Bronchial epithelial cell (primary cell): ENCODE measurements at places on chromosomes 2 and 18.

GRCh38 chr2:42456126-42456839 lies 37.5 kb downstream of the KCNG3 start:
- peak; percentile 54 for DNase-seq

- DNase-seq, result no peak
Measured at GRCh38 chr2:3193443-3194330, 183.9 kb downstream of the EIPR1 start.

DNA sequence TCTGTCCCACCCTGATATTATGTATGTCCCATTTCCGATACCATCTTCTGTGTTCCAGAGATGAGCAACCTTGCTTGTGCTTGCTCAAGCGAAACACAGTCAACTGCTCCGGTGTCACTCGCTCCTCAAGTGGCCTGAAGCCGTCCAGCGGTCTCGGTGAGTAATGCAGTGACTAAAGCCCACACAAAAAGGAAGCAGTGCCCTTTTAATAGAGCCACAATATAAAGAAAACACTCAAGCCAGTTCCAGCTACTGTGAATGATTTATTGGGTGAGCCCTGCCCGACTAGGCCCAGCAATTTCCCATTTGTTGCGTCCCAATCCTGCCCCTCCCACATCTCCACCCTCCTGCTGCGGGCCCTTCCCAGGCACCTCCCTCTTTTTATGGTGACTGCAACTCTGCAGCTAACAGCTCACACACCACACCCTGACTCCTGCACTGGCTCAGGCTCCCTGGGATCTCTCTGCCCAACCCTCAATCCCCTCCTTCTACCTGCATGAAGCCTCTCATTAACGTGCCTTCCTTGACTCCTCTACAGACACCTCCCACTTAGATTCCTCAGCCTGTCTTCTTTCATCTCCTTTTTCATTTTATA lies 44.2 kb upstream of the DSC1 start:
- peak; percentile 96 for DNase-seq

- DNase-seq, result no peak
Measured at GRCh38 chr2:9439536-9439935, 16.1 kb downstream of the CPSF3 start.

DNA sequence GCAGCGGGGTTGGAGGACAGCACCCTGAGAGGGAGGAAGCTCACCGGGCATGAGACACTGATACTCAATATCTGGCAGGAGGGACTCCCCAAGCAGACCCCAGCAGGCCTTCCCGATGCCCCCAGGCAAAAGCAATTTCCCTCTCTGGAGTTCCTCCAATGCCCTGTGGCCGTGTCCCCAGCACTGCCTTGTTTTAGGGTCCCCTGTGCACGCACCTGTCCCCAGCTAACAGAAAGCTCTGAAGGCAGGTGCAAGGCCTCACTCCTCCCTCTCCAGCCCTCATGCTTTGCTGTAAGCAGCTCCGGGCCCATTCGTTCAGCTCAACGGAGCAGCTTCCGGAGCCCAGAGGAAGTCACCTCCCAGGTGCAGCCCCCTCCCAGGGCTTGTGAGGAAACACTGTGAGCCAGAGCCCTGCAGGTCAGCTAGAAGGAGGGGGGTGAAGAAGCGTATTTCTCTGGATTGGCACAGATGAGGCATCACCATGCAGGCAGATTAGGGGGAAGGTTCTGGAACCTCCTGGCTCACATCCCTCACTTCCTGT lies 50.3 kb upstream of the ID2 start:
- DNase-seq, result no peak

DNA sequence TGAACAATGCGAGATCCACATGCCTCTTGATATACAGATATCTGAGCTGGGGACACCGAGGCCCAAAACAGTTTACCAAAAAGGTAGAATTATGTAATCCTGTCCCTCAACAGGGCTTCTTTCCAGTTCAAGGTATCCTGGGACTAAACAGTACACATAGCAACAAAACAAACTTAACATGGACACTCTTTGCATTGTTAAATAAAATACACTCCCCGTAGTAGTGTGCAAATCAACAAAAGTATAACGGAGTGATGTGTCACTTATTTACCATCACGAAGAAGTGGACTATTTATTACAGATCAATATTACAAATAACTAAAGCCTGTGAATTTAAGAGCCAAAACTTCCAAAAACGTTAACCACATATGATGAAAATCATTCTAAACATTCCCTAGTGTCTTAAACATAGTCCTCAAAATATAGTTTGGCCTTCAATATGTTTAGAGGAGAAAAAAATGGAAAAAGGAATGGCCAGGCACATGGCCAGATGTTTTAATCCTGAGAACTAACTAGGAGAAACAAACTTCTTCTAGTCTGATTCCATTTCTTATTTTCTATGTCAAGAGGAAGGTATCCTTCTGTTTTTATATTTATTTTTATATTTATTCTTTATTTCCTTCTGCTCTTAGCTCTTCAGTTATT lies 377.5 kb downstream of the OSR1 start:
- DNase-seq, result no peak

DNA sequence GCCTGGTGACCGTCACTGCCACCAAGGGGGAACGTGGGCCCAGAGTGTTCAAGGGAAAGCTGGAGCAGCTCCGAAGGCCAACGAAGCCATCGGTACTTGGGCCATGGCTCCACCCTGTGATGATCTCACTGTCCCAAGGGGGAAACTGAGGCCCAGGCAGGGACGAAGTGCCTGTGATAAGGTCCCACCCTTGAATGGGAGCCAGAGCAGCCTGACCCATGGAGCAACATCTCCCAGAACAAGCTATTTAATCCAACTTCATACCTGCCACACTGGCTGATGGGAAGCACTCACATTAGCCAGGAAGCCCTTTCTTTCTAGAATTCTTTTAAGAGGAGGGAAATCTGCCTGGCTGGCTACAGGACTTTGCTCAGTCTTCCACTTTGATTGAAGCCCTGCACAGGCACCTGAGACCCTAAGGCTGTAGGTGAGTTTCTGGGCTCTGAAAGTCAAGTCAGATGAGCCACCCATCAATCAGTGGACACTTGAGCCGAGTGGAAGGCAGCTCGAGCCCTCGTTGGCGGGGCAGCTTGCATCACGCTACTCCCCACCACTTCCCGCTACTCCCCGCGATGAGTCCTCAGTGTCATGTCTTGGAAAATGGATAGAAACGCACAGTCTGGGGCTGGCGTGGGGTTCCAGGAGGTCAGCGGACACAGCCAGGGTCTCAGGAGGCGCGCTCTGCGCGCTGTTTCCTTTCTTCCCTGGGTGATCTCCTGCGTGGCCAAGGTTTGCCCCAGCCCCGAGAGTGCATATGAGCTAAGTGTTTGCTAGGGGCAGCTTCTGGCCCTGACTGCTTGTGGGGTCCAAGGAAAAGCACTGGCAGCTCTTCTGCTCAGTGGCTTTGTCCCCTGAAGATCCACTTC lies 2.5 kb upstream of the HS6ST1 start:
- no peak for DNase-seq

GRCh38 chr2:105313877-105314276 lies 15.7 kb downstream of the TGFBRAP1 start:
- DNase-seq, result no peak

DNA sequence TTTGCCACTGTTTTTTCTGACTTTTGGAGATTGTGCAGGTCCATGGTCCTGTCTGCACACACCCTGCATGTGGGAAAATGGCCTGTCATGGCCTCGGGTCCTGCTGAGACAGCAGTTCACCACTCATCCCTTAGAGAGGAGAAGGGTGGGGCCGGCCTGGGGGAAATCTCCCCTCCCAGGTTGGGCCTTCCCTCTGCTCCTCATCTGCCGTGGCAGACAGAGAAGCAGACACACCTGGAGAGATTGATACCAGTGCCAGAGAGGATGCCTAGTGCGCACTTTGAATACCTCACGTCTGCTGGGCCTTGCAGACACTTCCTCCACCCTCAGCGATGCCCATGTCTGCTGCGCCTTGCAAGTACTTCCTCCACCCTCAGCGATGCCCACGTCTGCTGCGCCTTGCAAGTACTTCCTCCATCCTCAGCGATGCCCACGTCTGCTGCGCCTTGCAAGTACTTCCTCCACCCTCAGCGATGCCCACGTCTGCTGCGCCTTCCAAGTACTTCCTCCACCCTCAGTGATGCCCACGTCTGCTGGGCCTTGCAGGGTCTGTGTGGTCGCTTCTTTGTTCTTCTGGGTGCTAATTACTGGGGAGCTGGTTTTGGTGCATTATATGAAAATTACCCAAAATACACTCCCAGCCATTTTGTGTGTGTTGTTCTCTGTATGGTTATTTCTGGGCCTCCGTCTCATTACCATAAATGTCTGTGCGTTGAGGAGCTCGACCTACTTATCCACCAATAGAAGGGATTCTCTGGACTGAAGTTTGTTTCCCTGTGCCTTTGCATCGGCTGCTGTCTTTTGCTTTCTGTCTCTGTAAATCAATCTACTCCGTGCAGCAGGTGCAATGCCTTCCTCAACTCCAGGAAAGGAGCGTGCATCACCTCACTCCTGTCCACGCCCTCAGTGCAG lies 186.9 kb upstream of the PXDN start:
- no peak for DNase-seq

- DNase-seq, result no peak
Measured at GRCh38 chr2:207935121-207935990, 90.0 kb downstream of the PLEKHM3 start.

DNA sequence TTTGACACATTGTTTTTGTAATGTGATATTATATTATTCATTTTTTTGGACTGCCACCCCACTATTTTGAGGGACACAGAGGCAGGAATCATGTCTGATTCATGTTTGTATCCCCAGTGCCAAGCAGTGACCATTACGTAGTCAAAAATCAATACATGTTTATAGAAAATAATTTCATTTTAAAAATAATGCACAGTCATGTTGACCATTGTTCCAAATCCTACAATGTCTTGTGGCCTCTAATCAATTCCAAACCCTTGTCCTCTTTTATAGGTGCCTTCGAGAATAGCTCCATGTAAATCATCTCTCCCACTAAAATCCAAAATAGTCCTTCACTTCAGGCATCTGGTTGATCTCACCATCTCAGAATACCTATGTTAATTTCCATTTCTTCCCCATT lies 454.7 kb downstream of the LRP1B start:
- DNase-seq, result no peak

GRCh38 chr18:45202061-45202460 lies 413.2 kb upstream of the SLC14A2 start:
- no peak for DNase-seq

DNA sequence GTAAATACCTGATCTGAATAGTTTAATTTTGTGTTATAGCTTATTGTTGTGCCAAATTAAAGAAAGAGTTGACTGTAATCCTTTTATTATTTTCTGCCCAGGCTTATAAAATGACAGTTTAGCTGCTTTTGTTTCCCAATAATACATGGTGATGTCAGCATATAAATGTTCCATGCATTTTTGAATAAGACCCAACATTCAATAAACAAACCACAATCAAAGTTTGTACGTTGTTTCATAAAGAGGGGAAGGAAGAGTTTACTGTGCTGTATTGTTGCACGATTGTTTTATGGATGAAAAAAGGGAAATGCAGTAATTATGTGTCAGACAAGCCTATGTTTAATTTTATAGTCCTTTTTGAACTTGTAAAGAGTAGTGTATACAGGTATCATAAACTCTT lies 177.2 kb upstream of the SCN7A start:
- DNase-seq, result no peak

- DNase-seq, result no peak
Measured at GRCh38 chr2:178629463-178629862, 149.2 kb downstream of the PLEKHA3 start.

DNA sequence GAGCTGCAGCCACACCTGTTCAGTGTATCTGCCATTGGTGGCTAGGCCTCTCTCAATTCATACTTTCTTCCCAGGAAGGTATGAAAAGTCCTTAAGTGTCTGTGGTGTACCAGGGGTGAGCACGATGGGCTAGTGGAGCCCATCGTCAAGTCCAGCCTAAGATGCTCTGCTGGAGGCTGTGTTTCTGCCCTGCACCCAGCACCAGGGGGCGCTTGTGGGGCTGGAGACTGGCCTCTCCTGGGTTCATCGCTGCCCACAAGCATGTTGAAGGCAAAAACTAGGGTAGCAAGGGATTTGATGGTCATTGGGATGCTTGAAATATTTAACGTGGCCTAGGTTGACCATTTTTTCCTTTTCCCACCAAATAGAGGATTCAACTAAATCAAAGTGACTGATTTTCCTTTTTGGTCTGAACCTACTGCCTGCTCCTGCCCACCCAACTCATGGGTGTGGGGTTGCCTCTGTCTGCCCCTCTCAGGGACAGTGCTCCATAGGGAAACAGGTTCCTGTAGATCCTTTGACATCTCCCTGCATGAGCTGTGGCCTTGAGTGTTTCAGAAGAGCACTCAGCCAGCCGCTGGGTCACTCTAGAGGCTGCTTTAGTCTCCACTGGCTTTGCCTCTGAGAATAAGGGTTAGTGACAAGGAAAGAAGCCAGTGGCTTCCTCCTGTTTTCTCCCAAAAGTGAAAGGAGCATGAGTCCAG lies 59.0 kb downstream of the TPGS2 start:
- no peak for DNase-seq

DNA sequence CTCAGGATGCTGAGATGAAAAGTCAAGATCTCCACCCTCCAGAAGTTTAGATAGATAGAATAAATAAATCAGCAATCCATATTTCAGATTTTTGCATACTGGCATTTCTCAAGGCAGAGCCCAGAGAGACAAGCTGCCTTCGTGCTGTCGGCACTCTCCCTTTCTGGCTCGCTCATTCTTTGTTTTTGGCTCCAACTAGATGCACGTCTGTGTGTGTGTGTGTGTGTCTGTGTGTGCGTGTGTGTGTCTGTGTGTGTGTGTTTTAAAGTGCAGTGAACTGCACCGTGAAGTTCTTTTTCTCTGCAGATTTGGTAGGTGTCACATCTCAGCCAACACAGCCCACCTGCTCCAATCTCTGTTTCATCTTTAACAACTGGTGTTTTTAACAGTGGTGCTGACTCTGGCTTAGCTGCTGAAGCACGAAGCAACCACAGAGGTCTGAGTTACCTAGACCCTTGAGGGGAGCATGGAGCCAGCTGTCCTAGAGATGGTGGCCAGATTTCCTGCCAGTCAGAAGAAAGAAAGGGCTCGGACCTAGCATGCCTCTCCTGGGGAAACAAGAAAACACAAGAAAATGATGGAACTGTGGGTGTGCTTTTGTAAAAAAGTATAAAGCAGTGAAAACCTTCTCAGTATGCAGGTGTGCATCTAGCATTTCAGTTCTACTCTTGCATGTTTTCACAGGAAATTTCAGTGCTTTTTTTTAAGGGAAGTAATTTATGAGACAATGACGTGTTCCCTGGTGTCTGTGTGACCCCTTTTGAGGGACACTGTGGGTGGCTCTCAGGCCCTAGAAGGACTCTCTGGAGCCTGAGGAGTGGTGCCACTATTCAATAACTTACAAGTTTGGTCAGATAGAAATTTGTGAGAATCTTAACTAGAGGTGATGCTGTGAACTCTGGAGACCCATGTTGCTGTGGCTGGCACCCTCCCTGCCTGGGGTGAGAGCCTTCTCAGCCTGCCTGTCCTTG lies 364.3 kb downstream of the RNF144A start:
- no peak for DNase-seq

- no peak for DNase-seq
Measured at GRCh38 chr2:240904216-240905175, 1.6 kb upstream of the CROCC2 start.

GRCh38 chr2:768451-768850 lies 91.2 kb upstream of the TMEM18 start:
- DNase-seq, result no peak
